ENCODE measurements at places on chromosomes 2 and 18.
A peak's percentile ranks its signal among the peaks of the same experiment; 100 is the strongest.

DNA sequence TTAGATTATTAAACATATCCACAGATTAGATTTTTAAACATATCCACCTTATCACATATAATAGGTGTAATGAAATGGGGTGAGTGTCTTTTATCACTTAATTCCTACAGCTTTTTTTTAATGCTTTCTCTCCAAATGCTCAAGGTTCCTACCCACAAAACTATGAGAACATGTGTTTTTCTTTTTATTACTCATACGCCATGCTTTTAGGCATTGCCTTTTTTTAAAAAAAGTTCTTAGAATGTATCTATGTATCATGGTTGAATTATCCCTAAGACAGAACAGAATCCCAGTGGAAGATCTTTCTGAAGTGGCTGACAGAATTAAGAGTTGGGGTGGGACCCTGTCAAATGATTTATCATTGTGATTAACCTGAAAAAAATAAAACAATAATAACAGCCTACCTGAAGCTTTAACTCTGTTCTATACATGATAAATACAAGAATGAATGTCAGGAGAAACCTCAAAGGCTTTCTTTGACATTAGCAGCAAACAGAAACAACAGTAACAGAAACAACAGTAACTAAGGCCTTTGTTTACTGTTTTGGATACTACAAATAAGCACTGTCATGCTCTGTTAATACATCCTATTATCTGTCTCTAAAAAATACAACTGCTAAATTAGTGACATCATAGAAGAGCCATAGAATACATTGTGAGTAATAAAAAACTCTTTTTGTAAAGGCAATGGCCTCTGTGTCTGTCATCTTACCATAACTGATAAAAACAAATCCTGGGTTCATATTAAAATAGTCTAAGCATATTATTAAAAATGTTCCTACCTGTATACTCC is 4.1 kb upstream of the ZNF397 start:
- peak; percentile 63 for DNase-seq

- DNase-seq: no peak
Observed at GRCh38 chr2:33535421-33535820, 59.0 kb downstream of the RASGRP3 start.

DNA sequence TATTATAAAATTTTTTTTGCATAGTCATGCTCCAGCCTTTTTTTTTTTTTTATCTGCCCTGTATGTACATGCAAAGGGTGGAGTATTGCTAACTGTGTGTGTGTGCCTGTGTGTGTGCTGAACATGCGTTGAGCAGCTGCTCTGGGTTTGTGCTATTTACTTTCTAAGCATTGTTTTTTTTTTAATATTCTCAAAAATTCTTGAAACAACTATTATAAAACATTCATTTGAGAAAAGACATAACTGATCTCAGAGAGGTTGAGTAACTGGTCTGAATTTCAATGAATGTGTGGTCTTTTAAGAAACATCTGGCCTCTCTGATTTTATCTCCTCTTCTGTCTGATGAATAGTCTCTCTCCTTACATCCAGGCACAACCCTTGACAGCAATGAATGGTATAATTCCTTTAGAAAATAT is 366.0 kb upstream of the SLC14A2 start:
- no peak for DNase-seq

GRCh38 chr18:34604591-34604990 is 105.5 kb upstream of the DTNA start:
- no peak for DNase-seq

- no peak for DNase-seq
Observed at GRCh38 chr18:79466591-79466990, 70.9 kb downstream of the NFATC1 start.

DNA sequence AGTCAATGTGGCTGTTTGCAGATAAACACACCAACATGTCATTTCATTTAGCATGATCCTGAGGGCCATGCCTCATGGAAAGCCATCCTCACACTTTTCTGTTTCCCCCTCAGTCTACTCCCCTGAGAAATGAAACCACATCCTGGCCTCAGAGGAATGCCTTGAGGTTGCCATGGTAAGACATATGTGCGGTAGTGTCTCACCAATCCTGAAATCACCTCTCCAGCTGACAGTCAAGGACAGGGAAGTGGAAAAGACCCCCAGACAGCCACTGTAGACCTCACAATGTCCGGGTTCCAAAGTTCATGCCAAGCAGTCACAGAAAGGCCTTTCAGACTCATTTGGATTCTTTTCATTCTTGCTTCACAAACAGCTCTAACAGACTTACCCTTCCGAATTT is 175.2 kb upstream of the PKDCC start:
- DNase-seq: no peak

- no peak for DNase-seq
Observed at GRCh38 chr2:173101687-173102086, 26.0 kb downstream of the MAP3K20 start.

DNA sequence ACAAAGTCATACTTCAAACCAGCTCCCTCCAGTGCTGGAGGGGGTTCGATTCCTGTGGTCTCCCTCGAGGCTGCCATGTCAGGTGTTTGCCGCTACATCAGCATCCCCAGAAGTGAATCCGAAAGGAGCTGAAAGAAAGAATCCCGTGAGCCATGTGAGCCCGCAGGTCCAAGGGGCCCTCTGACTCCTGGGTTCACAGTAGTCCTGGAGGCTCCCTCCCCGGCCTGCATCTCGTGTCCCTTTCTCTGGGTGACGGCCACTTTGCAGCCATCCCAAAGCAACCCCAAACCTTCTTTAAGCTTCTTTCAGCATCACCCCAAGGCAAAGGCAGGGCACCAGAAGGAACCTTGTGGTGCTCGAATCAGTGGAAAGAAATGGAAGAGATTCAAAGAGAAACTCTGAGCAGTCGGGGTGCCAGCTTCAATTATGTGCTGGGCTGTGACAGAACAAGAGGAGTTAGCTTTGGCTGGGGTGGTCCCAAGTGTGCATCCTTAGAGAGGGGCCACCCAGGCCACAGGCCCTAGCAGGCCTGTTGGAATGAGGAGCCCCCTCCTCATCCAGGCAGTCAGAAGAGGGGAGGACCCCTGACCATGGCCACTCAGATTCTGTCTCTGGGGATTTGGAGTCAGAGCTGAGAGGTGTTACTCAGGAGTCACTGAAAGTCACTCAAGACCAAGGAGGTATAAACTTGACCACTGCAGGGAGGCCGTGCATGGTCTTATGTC is 59.7 kb downstream of the CIB4 start:
- DNase-seq: no peak

GRCh38 chr2:5689750-5690149 is 2.4 kb upstream of the SOX11 start:
- DNase-seq: no peak

- DNase-seq: no peak
Observed at GRCh38 chr2:122074201-122074600, 318.8 kb downstream of the TSN start.

DNA sequence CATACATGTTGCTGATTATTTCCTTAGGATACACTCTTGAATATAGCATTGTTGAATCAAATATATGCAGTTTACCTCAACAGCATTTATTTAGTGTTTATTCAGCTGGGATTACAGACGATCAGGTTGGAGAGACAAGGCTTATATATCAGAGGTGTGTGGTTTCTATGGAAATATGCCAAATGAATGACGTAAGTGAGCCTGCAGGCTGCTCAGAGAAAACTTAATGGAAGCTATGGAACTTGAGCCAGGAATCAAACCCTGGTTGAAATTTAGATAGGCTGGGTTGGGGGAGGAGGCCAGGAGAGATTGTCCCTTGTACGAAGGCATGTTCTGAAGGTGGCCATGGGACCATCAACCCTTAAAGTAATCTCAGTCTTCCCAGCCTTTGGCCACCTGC is 79.5 kb downstream of the INPP4A start:
- no peak for DNase-seq

GRCh38 chr18:8977701-8978100 is 124.8 kb upstream of the NDUFV2 start:
- no peak for DNase-seq

DNA sequence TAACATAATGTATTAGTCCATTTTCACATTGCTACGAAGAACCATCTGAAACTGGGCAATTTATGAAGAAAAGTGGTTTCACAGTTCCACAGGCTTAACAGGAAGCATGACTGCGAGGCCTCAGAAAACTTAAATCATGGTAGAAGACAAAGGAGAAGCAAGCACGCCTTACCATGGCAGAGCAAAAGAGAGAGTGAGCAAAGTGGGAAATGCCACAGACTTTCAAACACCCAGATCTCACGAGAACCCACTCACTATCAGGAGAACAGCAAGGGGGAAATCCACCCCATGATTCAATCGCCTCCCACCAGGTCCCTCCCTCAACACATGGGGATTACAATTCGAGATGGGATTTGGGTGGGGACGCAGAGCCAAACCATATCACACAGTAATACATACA is 22.5 kb downstream of the PIGN start:
- no peak for DNase-seq

GRCh38 chr2:9735335-9735734 is 104.5 kb upstream of the YWHAQ start:
- no peak for DNase-seq

GRCh38 chr2:38146907-38147307 is 71.0 kb upstream of the CYP1B1 start:
- no peak for DNase-seq

DNA sequence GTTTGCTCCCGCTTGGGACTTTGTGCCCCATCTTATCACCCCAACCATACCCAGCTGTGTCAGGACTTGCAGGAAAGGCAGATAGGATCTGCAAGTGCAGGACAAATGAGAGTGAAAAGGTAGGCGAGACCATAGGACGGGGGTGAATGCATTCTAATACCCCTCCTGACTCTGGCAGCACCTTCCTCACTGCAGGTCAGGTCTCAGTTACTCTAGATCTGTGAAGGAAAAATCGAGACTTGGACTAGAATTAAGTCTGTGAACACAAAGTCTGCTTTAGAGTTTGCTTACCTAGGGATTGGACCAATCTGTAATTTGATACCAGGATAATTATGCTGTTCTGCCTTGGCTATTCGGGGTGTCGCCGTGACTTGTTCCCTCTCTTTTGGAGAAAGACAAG is 19.7 kb downstream of the NT5DC4 start:
- no peak for DNase-seq

DNA sequence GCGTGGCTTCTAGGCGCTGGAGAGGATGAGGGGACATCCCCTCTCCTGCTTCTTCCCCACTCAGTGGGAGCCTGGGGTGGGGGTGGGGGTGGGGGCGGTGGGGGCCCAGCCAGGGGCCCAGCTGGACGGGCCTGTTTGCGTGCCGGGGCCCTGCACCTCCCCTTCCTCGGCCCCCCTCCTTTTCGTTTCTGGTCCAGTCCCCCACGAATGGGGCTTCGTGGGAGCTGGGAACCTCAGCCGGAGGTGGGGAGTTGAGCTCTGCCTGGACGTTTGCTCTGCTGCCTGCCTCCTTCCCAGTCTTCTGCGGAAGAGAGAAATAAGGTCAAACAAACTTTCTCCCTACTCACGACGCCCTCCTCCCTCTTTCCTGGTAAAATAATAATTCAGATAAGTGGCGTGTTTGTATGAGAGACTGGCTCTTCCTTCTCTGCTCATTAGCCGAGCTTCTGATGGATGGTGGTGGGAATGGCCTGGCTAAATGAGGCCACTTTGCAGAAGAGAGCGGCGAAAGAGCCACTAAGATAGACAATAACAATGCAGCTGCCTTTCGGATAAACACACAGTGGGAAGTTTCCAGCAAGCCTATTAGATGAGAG is 782 bp downstream of the MTA3 start:
- DNase-seq: peak; percentile 32

- no peak for DNase-seq
Observed at GRCh38 chr2:65358678-65359400, 73.6 kb downstream of the SPRED2 start.

- no peak for DNase-seq
Observed at GRCh38 chr2:241795021-241795999, 13.7 kb upstream of the NEU4 start.

GRCh38 chr2:71347517-71347916 is 15.9 kb downstream of the ZNF638 start:
- no peak for DNase-seq

GRCh38 chr2:201911372-201911771 is 105.0 kb downstream of the CDK15 start:
- DNase-seq: no peak

- DNase-seq: no peak
Observed at GRCh38 chr2:233473386-233473791, 93.2 kb downstream of the USP40 start.

- no peak for DNase-seq
Observed at GRCh38 chr18:37270038-37270665, 295.4 kb downstream of the CELF4 start.

GRCh38 chr18:36663312-36663711 is 165.5 kb downstream of the TPGS2 start:
- DNase-seq: no peak

DNA sequence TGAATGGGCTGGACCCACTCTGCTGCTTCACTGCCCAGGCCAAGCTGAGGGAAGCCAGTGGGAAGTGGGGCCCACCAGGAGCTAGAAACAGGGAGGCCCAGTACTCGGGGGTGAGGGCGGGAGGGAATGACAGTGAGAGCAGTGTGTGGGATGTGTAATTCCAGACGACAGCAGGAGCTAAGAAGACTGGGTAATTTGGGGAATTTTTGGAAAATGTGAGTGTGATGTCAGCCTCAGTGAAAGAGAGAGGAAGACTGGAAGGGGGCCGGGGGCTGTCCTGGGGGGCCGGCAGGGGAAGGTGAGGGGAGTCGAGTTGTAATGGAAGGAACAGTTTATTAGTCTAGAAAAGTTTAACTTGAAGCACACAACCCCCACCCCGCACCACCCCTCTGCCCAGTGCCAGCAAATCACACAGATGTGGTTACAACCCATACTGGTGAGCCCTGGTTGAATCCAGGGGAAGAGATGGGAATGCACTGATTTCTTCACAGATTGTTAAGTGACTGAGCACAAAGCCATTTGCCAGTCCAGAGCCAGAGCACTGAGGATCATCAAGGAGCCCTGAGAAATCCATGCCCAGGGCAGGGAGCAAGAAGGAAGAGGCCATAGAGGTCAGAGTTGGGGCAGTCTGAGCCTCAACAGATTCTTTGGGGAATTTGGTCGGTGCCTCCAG is 76.7 kb upstream of the PKDCC start:
- peak; percentile 55 for DNase-seq

DNA sequence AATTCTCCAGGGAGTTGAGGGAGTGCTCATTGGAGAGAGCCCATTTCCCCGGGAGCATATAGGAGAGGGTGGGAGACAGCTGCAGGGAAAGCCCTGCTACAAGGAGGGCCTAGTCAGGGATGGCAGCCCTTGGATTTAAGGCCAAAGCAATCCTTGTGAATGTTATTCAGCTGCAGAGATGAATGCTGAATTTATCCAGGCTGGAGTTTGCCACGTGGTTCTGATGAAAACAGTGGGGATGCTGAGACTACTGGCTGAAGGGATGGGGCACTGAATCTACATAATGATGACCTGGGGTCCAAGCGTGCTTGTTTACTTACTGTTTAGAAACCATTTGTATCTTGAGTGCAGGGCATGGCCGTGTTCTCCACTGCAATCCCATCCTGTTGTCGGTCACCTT is 35.6 kb upstream of the RNF149 start:
- DNase-seq: peak; percentile 66

Data from putamen (tissue), 1 donor.